Smooth muscle cell of trachea (primary cell): ENCODE measurements at places on chromosomes 5 and 9. TPM values are rescaled to one million over a fixed set of nuclear protein-coding genes. Genes with fewer than 3 reads are reported as not detected.

The KIF20A gene
- 12.2 and 108 TPM in 2 replicates for total RNA-seq

The HTR4 gene
- not detected in 2 replicates for total RNA-seq

The SEC61B gene
- total RNA-seq = 72.6 and 92.1 TPM in 2 replicates

The CATSPER3 gene
- total RNA-seq = 0.17 TPM in 1 of 2 replicates, not detected in the other

The FAXDC2 gene
- total RNA-seq = 11.2 and 14.9 TPM in 2 replicates

The CKMT2 gene
- 3.5 and 11.2 TPM in 2 replicates for total RNA-seq

The GRIA1 gene
- under 0.01 and 0.50 TPM in 2 replicates for total RNA-seq

The LHX2 gene
- not detected in 2 replicates for total RNA-seq

The FGD3 gene
- not detected in 2 replicates for total RNA-seq

The CCNJL gene
- 0.15 and 0.17 TPM in 2 replicates for total RNA-seq

The ZDHHC21 gene
- total RNA-seq = 5.8 and 10.0 TPM in 2 replicates

The GALNT12 gene
- total RNA-seq = 16.5 and 19.2 TPM in 2 replicates

The GFRA3 gene
- not detected in 2 replicates for total RNA-seq

The LRRTM2 gene
- total RNA-seq = 2.2 and 2.6 TPM in 2 replicates

The HRH2 gene
- not detected in 2 replicates for total RNA-seq

The ADAMTSL2 gene
- total RNA-seq = under 0.01 and 0.15 TPM in 2 replicates

The TMEM245 gene
- total RNA-seq = 47.6 and 52.8 TPM in 2 replicates

The PCDHAC2 gene
- under 0.01 TPM in 1 of 2 replicates, not detected in the other for total RNA-seq

The PRUNE2 gene
- total RNA-seq = 10.6 and 11.4 TPM in 2 replicates

The CXCL14 gene
- total RNA-seq = 0.33 TPM in 1 of 2 replicates, not detected in the other

The KIF27 gene
- 2.3 and 3.8 TPM in 2 replicates for total RNA-seq

The PCDHGC4 gene
- 4.5 and 6.0 TPM in 2 replicates for total RNA-seq

The PCDHB8 gene
- total RNA-seq = 0.50 TPM in 1 of 2 replicates, not detected in the other

The PCDHA9 gene
- under 0.01 TPM in 2 replicates for total RNA-seq

The DMRT3 gene
- not detected in 2 replicates for total RNA-seq

The DNAJB5 gene
- total RNA-seq = 9.0 and 12.1 TPM in 2 replicates

The LCN9 gene
- total RNA-seq = not detected in 2 replicates

The RAB3C gene
- not detected in 2 replicates for total RNA-seq

The RNF20 gene
- total RNA-seq = 30.4 and 38.5 TPM in 2 replicates
